Activated CD8-positive, alpha-beta memory T cell treated with anti-CD3 and anti-CD28 coated beads for 4 hours (primary cell): ENCODE measurements at places on chromosomes 1 and 21.

DNA sequence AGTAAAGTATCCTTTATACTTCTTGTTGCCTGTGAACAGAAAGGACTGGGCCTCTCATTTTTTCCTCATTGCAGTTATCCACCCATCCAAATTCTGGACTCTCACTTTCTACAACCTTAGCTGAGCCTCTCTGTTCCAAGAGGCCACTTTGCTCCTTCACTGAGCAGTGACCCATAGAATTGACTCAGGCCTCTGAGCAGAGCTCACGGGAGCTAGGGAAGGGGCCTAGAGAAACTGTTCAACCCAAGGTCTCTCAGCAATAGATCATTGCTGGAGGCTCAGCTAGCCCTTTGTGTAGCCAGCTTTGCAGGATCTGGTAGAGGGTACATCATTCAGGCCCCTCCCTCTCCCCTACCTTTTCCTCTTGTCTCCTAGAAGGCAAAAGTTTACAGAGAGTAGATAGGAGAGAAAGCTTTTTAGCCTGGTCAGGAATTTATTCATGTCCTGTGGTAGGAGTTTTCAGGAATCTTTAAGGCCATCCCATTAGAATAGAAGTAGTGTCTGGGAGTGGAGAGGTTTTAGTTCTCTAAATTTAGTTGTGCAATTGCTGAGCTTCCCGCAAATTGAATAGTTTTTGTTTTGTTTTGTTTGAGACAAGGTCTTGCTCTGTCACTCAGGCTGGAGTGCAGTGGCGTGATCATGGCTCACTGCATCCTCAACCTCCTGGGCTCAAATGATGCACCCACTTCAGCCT, 6.7 kb downstream of the INTS3 start:
- DNase-seq, result no peak

DNA sequence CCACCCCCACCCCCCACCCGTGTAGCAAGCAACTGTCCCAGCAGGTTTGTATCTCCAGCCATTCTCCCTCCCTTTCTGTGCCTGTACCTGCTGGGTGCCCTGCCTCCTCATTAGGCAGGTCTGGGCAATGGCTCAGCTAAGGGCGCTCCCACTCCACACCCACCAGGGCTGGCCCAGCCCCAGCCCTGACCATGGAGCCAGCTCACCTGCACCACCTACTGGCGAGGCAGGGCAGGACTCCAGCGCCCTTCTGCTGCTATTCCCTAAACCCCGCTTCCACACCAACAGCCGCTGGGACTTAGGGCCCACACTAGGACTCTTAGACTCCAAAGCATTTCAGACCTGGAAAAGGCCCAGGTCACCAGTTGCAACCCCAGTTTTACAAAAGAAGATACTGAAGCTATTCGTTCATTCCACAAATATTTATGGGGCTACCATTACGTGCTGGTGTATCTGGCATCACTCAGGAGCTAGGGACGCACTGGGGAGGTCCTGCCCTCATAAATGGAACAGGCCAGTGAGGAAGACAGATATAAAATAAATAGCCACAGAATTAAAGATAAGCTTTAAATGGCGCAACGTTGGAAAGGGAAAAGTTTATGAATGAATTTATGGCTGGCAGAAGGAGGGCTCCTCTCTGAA, 24.0 kb downstream of the PGLYRP3 start:
- no peak for DNase-seq

DNA sequence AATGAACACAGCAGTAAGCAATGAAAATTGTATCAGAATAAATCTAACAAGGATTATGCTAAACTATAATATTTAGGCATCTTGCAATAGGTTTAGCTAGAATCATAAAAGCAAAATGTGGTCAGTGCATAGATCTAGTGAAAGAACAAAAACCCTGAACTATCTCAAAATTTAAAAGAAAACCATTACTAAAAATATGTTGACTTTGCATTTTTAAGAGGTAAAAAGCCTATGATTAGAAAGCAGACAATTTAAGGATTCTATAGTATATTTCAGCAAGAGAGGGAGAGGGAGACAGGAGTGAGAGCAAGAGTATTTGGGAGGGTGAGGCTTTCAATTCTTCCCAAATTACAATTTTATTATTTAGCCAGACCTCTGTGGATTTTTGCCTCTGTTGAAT, 219.4 kb downstream of the TTLL7 start:
- no peak for DNase-seq

GRCh38 chr1:162131400-162132321, 62.2 kb downstream of the NOS1AP start:
- DNase-seq, result no peak

- DNase-seq, result no peak
Observed at GRCh38 chr1:202765721-202766120, 42.5 kb downstream of the KDM5B start.

GRCh38 chr1:20702416-20702815, 15.4 kb downstream of the KIF17 start:
- no peak for DNase-seq

GRCh38 chr1:198253668-198254067, 96.9 kb downstream of the NEK7 start:
- no peak for DNase-seq

GRCh38 chr21:14452031-14452726, 69.2 kb upstream of the HSPA13 start:
- no peak for DNase-seq

GRCh38 chr1:205528446-205528886, 24.0 kb downstream of the CDK18 start:
- DNase-seq, result no peak

DNA sequence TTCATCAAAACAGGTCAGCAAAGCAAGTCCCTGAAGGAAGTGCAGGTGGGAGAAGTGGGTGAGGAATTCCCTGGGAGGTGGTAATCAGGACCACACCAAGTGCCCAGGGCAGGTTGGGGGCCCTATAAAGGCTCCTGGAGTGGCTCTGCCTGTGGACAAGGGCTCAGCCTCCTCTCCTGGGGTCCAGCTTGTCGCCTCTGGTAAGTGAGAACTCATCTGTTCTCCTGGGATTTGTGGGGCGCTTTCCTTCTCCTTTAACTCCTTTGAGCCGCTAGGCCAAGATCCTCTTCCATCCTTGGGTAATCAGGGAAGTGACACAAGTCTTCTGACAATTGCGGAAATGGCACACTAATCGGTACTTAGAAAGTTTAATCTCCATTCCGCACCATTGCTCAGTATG, at the start of gene SPRR4:
TSS of gene SPRR4 (plus strand) at position 154 of the 400 bp plus-strand sequence. CDS start 1,243 bp downstream, outside the sequence.
- no peak for DNase-seq

- DNase-seq, result no peak
Observed at GRCh38 chr1:22518379-22518778, 44.9 kb upstream of the EPHA8 start.

DNA sequence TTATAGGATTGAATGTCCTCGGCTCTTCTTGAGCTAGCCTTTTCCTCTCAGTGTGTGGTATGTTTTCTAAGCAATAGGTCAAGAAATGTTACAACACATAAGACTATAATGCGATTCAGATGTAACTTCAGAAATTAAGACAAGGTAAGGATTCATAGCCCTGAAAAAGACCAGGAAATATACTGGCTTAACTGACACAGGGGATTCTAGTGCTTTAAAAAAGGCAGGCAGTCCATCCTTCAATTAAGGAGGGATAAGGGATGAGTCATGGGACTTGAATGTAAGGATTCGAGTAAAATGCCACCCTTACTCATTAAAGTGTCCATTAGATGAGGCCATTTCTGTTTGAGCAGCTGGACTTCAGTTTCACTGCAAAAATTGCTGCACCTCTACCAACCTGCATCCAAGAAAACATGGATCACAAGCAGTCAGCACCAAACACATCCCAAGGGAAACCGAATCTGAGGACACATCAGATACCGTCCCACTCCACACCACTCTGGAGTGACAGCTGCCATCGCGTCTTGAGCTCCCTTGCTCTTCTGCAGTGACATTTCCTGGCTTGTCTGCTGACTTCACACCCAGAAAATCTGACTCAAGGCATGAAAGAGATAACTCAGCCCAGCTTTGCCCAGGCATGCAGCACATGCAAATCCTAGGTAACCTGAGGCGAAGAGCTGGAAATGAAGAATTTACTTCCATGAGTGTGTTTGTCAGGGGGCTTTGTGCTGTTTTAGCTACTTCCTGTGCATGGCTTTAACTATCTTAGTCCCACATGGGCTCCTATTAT, 37.8 kb downstream of the NGF start:
- no peak for DNase-seq

DNA sequence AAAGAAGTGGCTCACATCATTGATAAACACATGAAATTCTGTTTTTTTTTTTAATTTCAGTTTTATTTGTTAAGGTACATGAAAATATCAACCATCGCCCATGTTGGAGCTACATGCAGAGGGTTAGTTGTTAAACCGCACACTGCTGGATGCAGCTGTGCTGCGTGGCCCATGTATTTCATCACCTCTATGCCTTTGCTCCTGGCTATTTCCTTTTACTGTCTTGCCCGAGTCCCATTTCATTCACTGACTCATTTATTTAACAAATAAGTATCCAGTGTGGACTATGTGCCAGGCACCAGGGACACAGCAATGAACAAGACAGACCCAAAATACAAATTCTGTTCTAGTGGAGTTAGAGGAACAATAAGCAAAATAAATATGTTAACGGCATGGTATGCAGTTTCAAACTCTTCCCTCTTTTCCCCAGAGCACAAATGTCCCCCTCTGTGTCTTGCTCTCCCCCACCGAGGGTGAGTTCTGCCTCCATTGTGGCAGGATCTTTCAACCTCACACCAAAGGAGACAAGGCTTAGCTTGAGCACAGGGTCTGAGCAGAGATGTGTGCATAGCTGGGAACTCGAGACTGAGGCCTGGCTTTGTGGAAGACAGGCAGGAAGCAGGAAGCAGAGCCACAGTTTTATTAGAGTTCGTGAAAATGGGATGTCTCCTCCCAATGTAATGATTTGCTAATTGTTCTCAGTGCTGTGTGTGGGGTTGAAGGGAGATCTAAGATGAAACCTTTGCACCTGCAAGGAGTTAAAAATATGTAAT, 44.6 kb downstream of the MAN1C1 start:
- no peak for DNase-seq

DNA sequence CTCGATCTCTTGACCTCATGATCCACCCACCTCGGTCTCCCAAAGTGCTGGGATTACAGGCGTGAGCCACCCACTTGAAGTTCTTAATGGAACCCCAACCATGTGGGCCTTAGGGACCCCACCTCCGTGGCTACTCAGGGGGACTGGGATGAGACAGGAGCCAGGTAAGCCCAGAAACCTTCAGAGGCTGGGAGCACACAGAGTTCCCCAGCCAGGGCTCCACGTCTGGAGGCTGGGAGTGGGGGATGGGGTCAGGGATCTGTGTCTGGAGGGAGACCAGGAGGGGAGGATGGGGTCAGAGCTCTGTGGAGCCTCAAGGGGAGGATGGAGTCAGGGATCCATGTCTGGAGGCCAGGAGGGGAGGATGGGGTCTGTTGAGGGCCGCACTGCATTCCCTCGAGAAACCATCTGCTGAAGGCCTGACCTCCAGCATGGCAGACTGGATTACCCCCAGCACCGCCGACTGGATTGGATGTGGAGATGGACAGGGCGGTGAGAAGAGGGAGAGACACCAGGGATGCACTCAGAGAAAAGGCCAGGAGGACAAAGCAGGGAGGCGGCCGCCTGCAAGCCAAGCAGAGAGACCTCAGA, 2.1 kb upstream of the FTCD start:
- no peak for DNase-seq
